Thymus (tissue), 14 donors: ENCODE measurements at places on chromosomes 3 and 15.

DNA sequence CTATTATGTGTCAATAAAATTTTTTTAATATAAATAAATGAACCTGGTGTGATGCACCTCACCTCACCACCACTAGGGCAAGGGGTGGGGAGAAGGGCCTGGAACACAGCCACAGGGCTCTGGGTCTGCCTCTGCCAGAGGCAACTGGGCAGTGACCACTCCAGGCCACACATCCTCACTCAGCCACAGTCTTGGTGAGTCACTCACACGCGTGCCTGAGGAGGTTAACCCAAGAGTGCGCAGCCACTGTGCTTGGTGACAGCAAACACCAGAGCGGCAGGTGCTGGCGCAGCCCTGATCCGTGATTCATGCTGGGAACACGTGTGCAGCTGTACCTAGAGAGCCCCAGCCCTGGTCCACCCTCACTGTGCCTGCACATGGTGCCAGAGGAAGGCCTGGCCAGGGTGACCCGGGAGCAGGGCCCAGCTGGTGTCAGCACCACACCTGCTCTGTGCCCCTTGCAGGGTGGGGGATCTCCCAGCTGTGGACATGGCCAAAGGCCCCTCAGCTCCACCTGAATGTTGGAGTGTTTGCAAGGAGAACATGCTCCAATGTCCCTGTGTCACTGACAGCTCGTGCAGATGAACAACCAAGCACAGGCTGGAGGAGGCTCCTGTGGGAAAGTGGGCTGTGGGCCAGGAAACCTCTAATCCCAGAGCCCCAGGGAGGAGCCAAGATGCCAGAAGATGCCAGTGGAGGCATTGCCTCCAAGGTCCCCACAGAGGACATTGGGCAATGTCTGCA lies 2.1 kb downstream of the SLC41A3 start:
- H3K27me3 ChIP-seq = no peaks in the 10 kb centered on the region
- no peak overlapping the region for H3K4me3 ChIP-seq
- H3K4me1 ChIP-seq = peaks cover 11% of the 10 kb centered on the region
- no peak for DNase-seq
- no peak overlapping the region for H3K27ac ChIP-seq

- no peak overlapping the region for H3K27ac ChIP-seq
- no peaks in the 10 kb centered on the region for H3K36me3 ChIP-seq
- no peaks in the 10 kb centered on the region for H3K4me1 ChIP-seq
- H3K27me3 ChIP-seq = no peaks in the 10 kb centered on the region
Observed at GRCh38 chr3:110533089-110533488, 538.5 kb upstream of the NECTIN3 start.

GRCh38 chr15:77984446-77984861 lies 93.1 kb downstream of the TBC1D2B start:
- H3K27me3 ChIP-seq = no peaks in the 10 kb centered on the region
- H3K27ac ChIP-seq = no peak overlapping the region
- H3K36me3 ChIP-seq = no peaks in the 10 kb centered on the region
- peaks cover 7% of the 10 kb centered on the region for H3K4me1 ChIP-seq
- H3K4me3 ChIP-seq = no peak overlapping the region

- no peak overlapping the region for H3K4me3 ChIP-seq
- DNase-seq = no peak
- H3K27me3 ChIP-seq = no peaks in the 10 kb centered on the region
- no peaks in the 10 kb centered on the region for H3K36me3 ChIP-seq
Observed at GRCh38 chr3:195009616-195010015, 261.3 kb downstream of the XXYLT1 start.

GRCh38 chr3:102571006-102571405 lies 136.2 kb downstream of the ZPLD1 start:
- H3K27me3 ChIP-seq = no peaks in the 10 kb centered on the region
- no peak for DNase-seq
- no peaks in the 10 kb centered on the region for H3K36me3 ChIP-seq
- H3K4me3 ChIP-seq = no peak overlapping the region

DNA sequence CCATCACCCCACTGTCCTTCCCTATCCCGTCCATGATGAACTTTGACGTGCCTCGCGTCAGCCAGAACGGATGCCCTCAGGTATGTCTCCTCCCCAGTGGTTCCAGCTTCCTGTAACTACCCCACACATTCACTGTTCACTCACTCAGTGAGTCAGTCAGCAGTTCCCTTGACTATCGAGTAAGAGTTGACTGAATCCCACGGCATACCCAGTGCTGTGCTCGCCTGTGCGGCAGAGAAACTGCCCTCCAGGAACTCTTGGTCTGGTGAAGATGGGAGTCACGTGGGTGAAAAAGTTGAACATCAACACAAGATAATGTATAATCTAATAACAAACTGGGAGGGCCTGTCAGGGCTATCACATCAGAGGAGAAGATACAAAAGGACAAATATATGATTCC lies 36.7 kb downstream of the CCDC33 start:
- no peak overlapping the region for H3K27ac ChIP-seq
- H3K4me1 ChIP-seq = no peaks in the 10 kb centered on the region
- no peaks in the 10 kb centered on the region for H3K27me3 ChIP-seq
- H3K36me3 ChIP-seq = no peaks in the 10 kb centered on the region
- H3K4me3 ChIP-seq = no peak overlapping the region
- DNase-seq = no peak

DNA sequence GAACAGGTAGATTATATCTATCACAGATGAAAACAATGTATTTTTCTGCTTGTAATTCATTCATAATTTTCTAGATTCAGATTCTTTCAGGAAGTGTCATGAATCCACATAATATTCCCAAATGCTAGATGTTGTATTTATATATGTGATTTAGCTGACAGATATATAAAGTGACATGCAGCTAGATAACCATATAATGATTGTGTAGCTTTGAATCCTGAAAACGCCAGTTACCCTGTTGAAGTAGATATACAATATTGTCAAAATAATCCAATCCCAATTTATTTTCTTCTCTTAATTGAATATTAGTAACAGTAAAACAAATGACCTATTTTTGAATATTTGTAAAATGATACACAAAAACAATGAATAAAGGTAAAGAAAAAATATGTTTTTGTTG lies 738.4 kb downstream of the CADM2 start:
- DNase-seq = no peak
- H3K4me1 ChIP-seq = no peaks in the 10 kb centered on the region
- H3K4me3 ChIP-seq = no peak overlapping the region
- H3K36me3 ChIP-seq = no peaks in the 10 kb centered on the region
- H3K27me3 ChIP-seq = no peaks in the 10 kb centered on the region

DNA sequence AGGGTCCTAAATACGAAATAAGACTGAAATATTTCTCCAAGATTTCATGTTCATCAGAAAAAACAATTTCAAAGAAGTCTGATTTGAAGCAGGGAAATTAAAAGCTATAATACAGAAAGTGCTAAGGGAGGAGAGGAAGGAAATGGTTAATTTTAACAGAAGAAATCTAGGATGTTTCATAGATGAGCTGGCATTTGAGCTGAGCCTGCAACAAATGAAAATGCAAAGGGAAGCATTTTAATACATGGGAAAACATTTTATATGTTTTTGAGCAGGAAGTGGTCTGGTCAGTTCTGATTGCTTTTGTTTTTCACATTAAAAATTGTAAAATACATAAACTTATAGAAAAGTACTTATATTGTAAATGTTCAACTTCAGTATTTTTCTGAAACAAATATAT lies 17.2 kb upstream of the RAP2B start:
- DNase-seq = no peak
- no peak overlapping the region for H3K4me3 ChIP-seq
- H3K36me3 ChIP-seq = no peaks in the 10 kb centered on the region
- no peak overlapping the region for H3K27ac ChIP-seq

GRCh38 chr3:13513051-13513912 lies 33.2 kb downstream of the HDAC11 start:
- H3K4me3 ChIP-seq = no peak overlapping the region
- H3K27me3 ChIP-seq = no peaks in the 10 kb centered on the region
- H3K27ac ChIP-seq = no peak overlapping the region

- H3K27ac ChIP-seq = no peak overlapping the region
- no peaks in the 10 kb centered on the region for H3K36me3 ChIP-seq
- H3K27me3 ChIP-seq = peaks cover 64% of the 10 kb centered on the region
- no peak for DNase-seq
Observed at GRCh38 chr3:38031022-38031994, 1.9 kb upstream of the PLCD1 start.

DNA sequence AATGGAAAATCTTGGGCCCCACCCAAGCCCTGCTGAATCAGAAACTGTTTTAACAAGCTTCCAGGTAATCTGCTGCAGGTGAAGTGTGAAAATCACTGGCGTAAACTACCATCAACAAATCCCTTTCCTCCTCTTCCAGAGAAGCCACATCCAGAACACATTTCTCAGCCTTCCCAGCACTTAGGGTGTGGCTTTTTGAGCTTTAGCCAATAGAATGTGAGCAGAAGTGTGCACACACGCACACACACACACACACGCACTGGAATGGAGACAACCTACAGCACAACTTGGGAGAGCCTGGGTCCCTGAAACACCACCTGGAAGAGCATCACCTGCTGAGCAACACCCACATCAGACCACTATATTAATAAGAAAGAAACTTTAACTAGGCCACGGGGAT lies 98.6 kb downstream of the OSBPL10 start:
- H3K27me3 ChIP-seq = no peaks in the 10 kb centered on the region
- H3K36me3 ChIP-seq = no peaks in the 10 kb centered on the region
- H3K4me1 ChIP-seq = no peaks in the 10 kb centered on the region
- H3K4me3 ChIP-seq = no peak overlapping the region
- no peak for DNase-seq

- no peak for DNase-seq
- H3K27me3 ChIP-seq = no peaks in the 10 kb centered on the region
- H3K27ac ChIP-seq = peak overlapping the region; percentile 7
- peaks cover 12% of the 10 kb centered on the region for H3K4me1 ChIP-seq
- H3K36me3 ChIP-seq = no peaks in the 10 kb centered on the region
- H3K4me3 ChIP-seq = no peak overlapping the region
Observed at GRCh38 chr15:59801649-59802048, 112.5 kb upstream of the BNIP2 start.

GRCh38 chr15:81166636-81167305 lies 29.9 kb upstream of the IL16 start:
- no peak for DNase-seq
- H3K36me3 ChIP-seq = no peaks in the 10 kb centered on the region
- no peaks in the 10 kb centered on the region for H3K4me1 ChIP-seq
- H3K27ac ChIP-seq = no peak overlapping the region
- no peaks in the 10 kb centered on the region for H3K27me3 ChIP-seq
- H3K4me3 ChIP-seq = no peak overlapping the region

- H3K4me3 ChIP-seq = no peak overlapping the region
- no peak overlapping the region for H3K27ac ChIP-seq
- no peaks in the 10 kb centered on the region for H3K36me3 ChIP-seq
- peaks cover 2% of the 10 kb centered on the region for H3K27me3 ChIP-seq
- DNase-seq = no peak
- no peaks in the 10 kb centered on the region for H3K4me1 ChIP-seq
Observed at GRCh38 chr15:93196135-93196670, 107.2 kb upstream of the RGMA start.

- no peak for DNase-seq
- no peak overlapping the region for H3K27ac ChIP-seq
- H3K4me3 ChIP-seq = no peak overlapping the region
- H3K4me1 ChIP-seq = peaks cover 10% of the 10 kb centered on the region
- H3K36me3 ChIP-seq = peaks cover 14% of the 10 kb centered on the region
Observed at GRCh38 chr15:99719096-99719541, 14.1 kb downstream of the LYSMD4 start.

DNA sequence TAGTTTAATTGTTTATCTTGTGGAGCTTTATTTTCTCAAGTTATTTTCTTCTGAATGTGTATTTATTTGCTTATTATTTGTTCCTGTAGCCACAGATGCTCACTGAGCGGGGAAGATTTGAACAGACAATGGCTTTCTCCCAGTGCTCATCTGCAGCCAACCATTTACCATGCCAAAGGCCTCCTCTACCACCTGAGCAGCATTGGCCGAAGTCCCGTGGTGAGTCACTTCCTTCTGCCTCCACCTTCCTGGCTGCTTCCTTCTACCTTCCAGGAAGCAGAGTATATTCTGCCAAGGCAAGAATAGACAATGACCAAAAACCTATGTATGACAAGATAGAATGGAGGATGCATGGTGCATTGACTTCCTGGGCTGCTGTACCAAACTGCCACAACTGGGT lies 443.1 kb downstream of the AGBL1 start:
- no peak overlapping the region for H3K27ac ChIP-seq
- H3K27me3 ChIP-seq = no peaks in the 10 kb centered on the region
- no peaks in the 10 kb centered on the region for H3K36me3 ChIP-seq
- no peaks in the 10 kb centered on the region for H3K4me1 ChIP-seq
- no peak overlapping the region for H3K4me3 ChIP-seq

- peaks cover 2% of the 10 kb centered on the region for H3K4me1 ChIP-seq
- DNase-seq = no peak
- no peak overlapping the region for H3K27ac ChIP-seq
- no peaks in the 10 kb centered on the region for H3K36me3 ChIP-seq
- H3K4me3 ChIP-seq = no peak overlapping the region
- no peaks in the 10 kb centered on the region for H3K27me3 ChIP-seq
Observed at GRCh38 chr3:133383175-133383574, 16.7 kb upstream of the BFSP2 start.

- no peak overlapping the region for H3K4me3 ChIP-seq
- H3K36me3 ChIP-seq = no peaks in the 10 kb centered on the region
- no peaks in the 10 kb centered on the region for H3K4me1 ChIP-seq
- no peak for DNase-seq
- H3K27me3 ChIP-seq = no peaks in the 10 kb centered on the region
Observed at GRCh38 chr3:168933614-168934013, 729.9 kb downstream of the MECOM start.

- DNase-seq = no peak
- no peak overlapping the region for H3K27ac ChIP-seq
- no peaks in the 10 kb centered on the region for H3K4me1 ChIP-seq
- peaks cover 84% of the 10 kb centered on the region for H3K27me3 ChIP-seq
- no peak overlapping the region for H3K4me3 ChIP-seq
Observed at GRCh38 chr3:147368561-147369221, 37.7 kb downstream of the ZIC4 start.

- H3K36me3 ChIP-seq = no peaks in the 10 kb centered on the region
- DNase-seq = no peak
- H3K27ac ChIP-seq = no peak overlapping the region
- H3K4me1 ChIP-seq = peaks cover 2% of the 10 kb centered on the region
Observed at GRCh38 chr15:95449230-95449628, 881.3 kb upstream of the NR2F2 start.

DNA sequence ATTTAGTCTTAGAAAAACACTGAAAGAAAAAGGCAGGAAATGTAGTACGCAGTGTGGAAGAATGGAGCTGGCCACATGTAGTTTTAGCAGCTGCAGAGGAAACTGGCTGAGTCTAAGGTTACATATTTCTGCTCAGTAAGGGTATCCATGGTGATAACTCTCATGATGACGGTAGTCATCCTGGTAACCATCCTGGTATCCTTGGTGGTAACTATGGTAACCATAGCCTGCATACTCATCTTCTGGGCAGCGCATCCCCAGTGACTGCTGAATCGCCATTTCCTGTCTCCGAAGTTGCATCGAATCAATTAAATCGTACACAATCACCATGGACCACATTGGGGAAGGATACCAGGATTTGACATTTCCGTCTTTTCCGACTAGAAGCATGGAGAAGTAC lies 35.7 kb downstream of the CCDC80 start:
- H3K4me1 ChIP-seq = no peaks in the 10 kb centered on the region
- H3K27me3 ChIP-seq = no peaks in the 10 kb centered on the region
- H3K27ac ChIP-seq = no peak overlapping the region
- DNase-seq = no peak
- no peak overlapping the region for H3K4me3 ChIP-seq
